Stimulated activated CD4-positive, alpha-beta T cell treated with anti-CD3 and anti-CD28 coated beads, Interleukin-4, amount 100 ng/mL, for 4 hours (primary cell): ENCODE measurements at places on chromosomes 16 and 17.

GRCh38 chr17:82399601-82400101 lies 18.5 kb upstream of the HEXD start:
- DNase-seq = no peak

DNA sequence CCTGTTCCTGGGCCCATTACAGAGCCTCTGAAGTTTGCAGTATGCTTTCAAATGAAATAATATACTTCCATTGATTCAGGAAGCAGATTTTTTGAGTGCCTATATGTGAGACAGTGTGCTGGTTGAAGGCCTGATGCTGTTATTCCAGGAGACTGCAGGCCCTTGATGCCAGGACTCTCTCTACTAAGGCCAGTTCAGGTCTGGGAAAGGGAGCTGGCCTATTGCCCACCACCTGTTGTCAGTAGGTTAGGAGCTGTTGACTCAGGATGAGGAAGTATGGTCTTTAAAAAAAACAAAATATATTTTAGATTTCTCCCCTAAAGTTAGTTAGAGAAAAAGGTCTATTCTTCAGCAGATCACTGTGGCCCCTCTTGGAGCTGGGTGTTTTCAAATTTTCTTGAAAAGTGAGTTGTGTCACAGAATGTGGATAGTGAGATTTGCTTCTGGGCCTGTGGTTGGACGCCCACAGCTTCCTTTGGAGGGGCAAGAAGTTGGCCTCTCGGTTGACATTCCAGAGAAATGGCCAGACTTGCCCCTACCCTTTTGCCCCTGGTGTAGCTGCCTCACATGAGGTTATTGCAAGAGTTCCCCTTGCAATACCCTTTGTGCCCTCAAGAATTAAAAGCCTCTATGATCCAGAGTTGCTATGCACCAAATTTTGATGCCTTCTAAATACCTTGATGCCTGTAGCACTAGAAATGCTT lies 7.9 kb downstream of the ESRP2 start:
- DNase-seq = no peak

- DNase-seq = no peak
Measured at GRCh38 chr17:33889766-33890165, 365.3 kb upstream of the CCL2 start.

DNA sequence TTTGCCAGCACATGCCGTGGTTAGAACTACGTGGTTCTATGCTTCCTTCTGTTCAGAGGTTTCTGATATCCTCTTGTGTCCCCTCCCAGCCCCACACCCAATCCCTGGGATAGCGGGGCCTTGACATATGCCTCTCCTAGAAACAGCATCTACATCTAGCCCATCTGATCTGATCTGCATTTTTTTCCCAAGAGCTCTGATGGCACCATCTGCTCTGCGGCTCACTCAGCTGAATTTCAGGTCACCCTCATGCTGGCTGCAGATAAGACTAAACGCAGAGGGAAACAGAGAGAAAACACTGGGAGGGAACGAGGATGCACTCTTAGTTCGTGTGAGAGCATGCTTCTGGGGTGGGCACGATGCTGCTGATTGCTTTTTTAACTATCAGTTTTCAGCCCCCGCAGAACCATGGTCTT lies 10.7 kb downstream of the WIPI1 start:
- no peak for DNase-seq

- DNase-seq = no peak
Measured at GRCh38 chr17:70357190-70357589, 187.9 kb downstream of the KCNJ2 start.

DNA sequence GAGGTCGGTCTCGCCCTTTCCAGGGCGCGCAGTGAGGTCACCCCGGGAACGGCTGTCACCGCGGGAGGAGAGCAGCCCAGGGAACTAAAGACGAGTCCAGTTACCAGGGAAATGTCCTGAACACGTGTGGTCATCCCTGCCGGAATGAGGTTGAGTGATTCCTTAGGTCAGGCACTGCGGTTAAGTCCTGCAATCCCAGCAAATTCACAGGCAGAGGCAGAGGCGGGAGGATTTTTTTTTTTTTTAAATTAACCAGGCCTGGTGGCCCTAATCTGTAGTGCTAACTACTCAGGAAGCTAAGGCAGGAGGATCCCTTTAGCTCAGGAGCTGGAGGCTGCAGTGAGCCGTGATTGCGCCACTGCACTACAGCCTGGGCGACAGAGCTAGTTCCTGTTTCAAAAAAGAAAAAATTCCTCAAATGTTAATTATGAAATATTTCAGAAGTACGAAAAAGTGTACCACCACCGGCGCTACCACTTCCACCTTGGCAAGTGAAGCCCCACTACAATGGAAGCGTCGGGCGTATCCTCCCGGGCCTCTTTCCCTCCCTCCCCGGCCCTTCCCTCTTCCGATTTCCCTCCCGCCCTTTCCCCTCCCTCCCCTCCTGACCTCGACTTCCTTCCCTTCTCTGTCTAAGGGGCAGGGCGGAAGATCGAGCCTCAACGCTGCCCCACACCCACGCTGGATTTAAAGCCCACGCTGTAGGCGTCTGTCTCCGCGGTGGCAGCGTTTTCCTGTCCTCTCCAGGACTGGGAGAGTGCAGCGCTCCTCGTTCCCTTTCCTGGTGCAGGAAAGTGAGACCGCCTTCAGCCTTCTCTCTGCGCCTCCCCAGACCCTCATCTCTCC lies 27.3 kb downstream of the SLFN11 start:
- DNase-seq = no peak

- DNase-seq = no peak
Measured at GRCh38 chr16:1907226-1907860, 10.9 kb downstream of the HS3ST6 start.

- no peak for DNase-seq
Measured at GRCh38 chr16:1870365-1871082, 1.4 kb downstream of the MEIOB start.

DNA sequence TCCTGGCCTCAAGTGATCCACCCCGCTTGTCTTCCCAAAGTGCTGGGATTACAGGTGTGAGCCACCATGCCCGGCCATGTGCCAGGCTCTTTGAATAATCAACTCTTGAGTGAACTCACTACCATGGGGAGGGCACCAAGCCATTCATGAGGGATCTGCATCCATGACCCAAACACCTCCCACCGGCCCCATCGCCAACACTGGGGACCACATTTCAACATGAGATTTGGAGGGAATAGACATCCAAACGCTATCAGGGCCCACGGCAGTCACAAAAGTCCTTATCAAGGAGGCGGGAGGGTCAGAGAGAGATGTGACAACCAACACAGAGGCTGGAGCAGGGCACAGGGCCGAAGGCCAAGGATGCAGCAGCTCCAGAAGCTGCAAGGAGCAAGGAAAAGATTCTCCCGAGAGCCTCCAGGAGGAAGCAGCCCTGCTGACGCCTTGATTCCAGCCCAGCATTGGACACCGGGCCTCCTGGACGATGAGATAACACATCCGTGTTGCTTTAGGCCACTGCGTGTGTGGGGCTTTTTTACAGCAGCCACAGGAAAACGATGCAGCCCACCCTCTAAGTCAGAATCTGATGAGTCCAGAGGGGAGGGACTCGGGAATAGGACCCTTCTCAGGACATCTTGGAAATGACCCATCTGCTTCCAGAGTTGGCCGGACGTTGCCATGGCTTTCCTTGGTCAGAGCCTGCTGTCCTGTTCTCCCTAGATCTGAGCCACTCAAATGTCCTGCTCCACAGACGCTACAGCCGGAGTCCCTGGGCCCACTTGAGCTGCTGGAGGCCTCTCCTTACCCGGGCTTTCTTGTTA lies 47.3 kb upstream of the CMIP start:
- DNase-seq = no peak

GRCh38 chr16:26963109-26963508 lies 103.6 kb upstream of the C16orf82 start:
- DNase-seq = no peak

GRCh38 chr17:78895322-78895721 lies 7.7 kb downstream of the CEP295NL start:
- DNase-seq = no peak

- no peak for DNase-seq
Measured at GRCh38 chr16:55839115-55839514, 6.2 kb upstream of the CES1 start.

GRCh38 chr16:85475233-85475632 lies 137.9 kb upstream of the GSE1 start:
- no peak for DNase-seq

GRCh38 chr17:61731330-61731729 lies 132.0 kb downstream of the BRIP1 start:
- DNase-seq = no peak

GRCh38 chr17:39011907-39012468 lies 44.8 kb upstream of the FBXO47 start:
- DNase-seq = no peak

DNA sequence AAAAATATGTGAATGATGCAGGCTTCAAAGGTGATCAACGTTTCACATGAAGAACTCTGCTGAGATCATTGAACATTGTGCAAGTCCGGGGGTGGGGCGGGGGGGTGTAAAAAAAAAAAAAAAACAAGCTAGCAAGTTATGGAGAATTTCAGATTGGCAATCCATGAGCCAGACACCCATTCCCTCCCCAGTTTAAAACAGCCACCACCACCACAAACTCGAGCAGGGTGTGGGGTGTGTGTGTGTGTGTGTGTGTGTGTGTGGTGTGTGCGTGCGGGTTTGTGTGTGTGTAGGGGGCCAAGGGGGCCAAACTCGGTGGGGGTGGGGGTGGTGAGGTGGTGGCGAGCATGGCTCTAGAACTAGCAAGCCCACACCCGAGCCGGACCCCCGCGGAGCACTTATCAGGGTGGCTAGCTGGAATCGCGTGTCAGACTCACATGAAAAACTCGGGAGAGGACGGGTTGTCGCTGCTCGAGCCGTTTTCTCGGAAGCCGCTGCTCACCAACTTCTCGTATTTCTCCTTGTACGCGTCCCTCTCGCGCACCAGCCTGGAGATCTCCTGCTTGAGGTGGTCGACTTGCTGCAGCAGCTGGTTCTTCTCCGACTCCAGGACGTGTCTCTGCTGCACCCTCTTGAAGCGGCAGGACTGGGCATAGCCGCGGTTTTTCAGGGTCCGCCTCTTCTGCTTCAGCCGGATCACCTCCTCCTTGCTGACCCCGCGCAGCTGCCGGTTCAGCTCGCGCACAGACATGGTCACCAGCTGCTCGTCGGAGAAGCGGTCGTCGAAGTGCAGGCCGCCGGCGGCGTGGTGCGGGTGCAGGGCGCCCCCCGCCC lies 2.0 kb downstream of the MAF start:
- peak; percentile 33 for DNase-seq

GRCh38 chr16:80994451-80994850 lies 12.2 kb downstream of the CMC2 start:
- no peak for DNase-seq

GRCh38 chr17:33202796-33203495 lies 90.1 kb downstream of the ASIC2 start:
- no peak for DNase-seq

GRCh38 chr17:19338031-19338990 lies 24.2 kb downstream of the B9D1 start:
- peak; percentile 54 for DNase-seq

DNA sequence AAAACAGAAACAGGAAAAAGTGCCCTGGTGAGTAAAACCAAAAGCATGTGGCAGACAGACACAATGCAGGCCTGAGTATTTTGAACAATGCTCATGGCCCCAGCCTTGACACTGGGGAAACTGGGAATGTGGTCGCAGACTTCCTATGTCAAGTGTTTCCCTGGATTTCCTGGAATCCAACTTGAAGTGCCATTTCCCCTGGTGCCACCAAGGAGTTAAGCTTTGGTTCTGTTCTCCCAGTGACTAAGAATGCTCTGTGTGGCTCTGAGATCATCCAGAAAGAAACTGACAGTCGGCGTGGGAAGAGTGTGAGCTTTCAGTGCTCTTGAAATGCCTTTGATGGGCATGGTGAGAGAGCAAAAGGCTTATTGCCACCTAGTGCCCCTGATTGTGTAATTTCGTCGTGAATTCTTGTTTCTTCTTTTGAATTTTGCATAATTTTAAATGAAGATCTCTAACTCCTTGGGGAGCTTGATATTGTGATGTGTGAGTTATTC lies 96.0 kb downstream of the YPEL2 start:
- DNase-seq = peak; percentile 30

DNA sequence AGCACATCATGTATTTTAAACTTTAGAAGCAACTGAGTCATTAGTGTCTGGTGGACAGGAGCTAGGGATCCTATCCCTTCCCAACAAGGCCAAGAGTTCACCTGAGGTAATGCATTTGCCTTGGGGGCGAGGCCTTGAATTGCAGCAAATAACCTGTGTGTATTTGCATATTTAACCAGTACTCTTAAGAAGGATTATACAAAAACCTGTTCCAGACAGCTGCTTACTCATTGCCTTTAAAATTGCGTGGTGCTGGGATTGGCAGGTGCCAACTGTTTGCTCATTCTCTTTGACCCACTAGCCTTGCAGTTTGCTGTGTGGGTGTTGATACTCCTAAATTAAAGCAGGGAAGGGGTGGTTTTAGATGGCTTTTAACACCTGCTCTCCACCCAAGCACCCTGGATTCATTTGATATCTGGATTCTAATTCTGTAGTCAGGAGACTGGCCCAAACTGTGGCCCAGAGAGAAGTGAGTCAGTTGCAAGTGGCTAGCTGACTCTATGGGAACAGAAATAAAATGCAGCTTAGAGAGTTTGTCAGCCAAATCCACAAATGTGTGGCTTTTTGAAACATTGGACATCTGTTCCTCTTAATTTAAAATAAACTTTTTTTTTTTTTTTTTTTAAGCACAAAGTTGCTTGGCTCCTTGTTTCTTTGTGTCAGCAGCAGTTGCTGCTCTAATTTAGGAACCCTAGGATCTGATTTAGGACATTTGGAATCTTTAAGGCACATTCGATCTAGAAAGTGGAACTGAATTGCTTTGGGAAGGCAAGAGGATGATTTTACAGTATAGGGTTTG lies 46.9 kb downstream of the TUBD1 start:
- DNase-seq = peak; percentile 59

DNA sequence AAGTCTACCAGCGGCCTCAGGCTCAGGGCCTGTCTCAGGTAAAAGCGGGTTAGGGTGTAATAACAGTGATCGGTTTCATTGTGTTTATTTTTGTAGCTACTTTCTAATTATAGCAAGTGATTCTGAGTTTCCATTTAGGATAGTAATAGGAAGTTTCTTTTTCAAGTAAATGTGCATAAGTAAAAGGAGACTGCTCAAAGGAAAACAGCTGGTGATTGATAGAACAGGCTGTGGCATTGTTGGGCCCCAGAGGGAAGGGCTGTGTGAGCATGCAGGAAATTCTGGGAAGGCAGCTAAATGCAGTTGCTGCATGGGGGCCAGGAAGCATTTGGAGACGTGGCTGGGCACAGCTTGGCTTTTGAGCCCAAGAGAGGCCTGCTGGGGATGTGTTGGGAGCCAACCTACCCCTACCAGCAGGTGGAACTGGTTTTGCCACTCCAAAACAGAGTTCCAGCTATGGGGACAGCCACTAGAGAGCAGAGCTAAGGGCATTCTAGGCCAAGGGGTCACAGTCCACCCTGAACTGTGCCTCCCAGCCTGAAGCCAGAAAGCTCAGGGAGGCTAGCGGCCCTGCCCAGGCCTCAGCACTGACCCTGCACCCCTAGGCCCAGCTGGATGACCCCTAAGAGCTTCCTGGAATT lies 12.6 kb downstream of the SNX20 start:
- DNase-seq = no peak

- no peak for DNase-seq
Measured at GRCh38 chr17:32660496-32660985, 173.7 kb downstream of the CDK5R1 start.

GRCh38 chr16:22353191-22353919 lies 21.1 kb downstream of the CDR2 start:
- DNase-seq = no peak

- no peak for DNase-seq
Measured at GRCh38 chr16:82953517-82953916, 326.7 kb downstream of the CDH13 start.

GRCh38 chr17:38579934-38580333 lies 25.8 kb downstream of the SRCIN1 start:
- DNase-seq = no peak

GRCh38 chr16:83615953-83616350 lies 191.8 kb upstream of the HSBP1 start:
- DNase-seq = no peak

- no peak for DNase-seq
Measured at GRCh38 chr17:77254951-77255825, 114.4 kb downstream of the SEC14L1 start.
